Caki2 (cell line): ENCODE measurements at places on chromosomes 5 and 9. TPM values are rescaled to one million over a fixed set of nuclear protein-coding genes. Genes with fewer than 3 reads are reported as not detected.
A peak's percentile ranks its signal among the peaks of the same experiment; 100 is the strongest.

DNA sequence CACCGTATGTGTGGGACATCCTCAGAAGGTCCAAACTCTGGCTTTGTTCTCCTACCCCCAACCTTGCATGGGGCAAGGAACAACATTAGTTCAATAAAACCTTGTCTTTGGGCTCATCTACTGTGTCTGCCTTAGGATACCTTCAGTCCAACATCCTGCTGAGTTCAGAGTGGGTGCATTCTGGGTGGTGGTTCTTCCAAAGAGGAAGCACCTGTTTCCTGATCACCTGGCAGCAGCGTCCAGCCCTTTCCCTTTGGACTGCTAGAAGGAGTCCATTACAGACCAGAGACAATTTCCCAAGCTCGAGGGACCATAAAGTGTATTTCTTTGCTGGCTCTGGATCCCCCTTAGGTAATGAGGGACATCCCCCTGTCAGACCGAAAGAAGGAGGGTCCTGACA is 154.1 kb downstream of the SEMA6A start:
- no peak for DNase-seq

GRCh38 chr9:110537841-110538646 is 41.5 kb downstream of the SVEP1 start:
- DNase-seq, result no peak

DNA sequence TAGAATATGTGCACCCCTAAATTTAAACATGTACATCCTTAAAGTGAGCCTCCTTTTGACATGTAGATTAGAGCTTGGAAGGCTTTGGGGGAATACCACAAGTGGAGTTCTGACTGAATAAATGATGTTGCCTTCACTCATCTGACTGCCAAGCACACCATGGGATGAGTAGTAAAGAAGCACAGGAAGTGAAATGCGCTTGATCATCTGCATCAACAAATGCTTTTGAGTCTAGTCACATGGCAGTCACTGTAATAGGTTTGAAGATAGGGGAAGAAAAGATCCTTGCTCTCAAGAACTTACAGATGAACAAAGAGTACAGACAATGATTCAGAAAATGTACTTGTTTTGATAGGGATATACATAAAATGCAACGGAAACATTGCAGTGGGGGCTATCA is 62.0 kb upstream of the STARD4 start:
- no peak for DNase-seq

GRCh38 chr5:155898284-155898683 is 428.7 kb upstream of the SGCD start:
- DNase-seq, result no peak

GRCh38 chr5:167579693-167580055 is 711.8 kb upstream of the WWC1 start:
- DNase-seq, result no peak

GRCh38 chr5:143426437-143426991 is 23.0 kb upstream of the NR3C1 start:
- DNase-seq, result no peak

GRCh38 chr9:135890190-135891026 is 16.9 kb downstream of the CAMSAP1 start:
- DNase-seq, result no peak

- no peak for DNase-seq
These were observed 104.1 kb upstream of the TBC1D2 start for GRCh38 chr9:98359569-98359968.

GRCh38 chr9:109205526-109205925 is 38.5 kb upstream of the FRRS1L start:
- DNase-seq, result no peak

GRCh38 chr5:116442095-116442534 is 132.5 kb downstream of the SEMA6A start:
- peak; percentile 18 for DNase-seq

GRCh38 chr5:94517490-94518488 is 100.6 kb downstream of the KIAA0825 start:
- DNase-seq, result no peak

- no peak for DNase-seq
These were observed 4.3 kb upstream of the C7 start for GRCh38 chr5:40904994-40905306.

DNA sequence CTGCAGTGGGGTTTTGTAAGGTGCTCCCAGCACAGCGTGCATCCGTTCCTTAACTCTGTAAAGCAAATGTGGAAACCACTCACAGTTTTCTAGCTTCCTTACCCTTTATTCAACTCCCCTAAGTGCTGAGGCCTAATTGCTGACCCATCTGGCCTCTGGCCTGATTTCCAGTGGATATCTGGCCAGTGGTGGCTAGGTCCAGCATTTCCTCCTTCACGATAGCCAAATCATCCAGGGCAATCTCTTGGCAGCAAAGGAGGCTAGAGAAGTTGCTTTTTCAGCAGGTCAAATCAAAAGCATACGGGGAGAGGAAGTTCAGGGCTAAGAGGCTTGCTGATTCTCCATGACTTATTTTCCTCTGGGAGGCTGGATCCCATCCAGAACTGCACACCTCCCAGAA is 286.3 kb upstream of the VLDLR start:
- no peak for DNase-seq

GRCh38 chr5:103207011-103207410 is 51.6 kb upstream of the MACIR start:
- DNase-seq, result no peak

DNA sequence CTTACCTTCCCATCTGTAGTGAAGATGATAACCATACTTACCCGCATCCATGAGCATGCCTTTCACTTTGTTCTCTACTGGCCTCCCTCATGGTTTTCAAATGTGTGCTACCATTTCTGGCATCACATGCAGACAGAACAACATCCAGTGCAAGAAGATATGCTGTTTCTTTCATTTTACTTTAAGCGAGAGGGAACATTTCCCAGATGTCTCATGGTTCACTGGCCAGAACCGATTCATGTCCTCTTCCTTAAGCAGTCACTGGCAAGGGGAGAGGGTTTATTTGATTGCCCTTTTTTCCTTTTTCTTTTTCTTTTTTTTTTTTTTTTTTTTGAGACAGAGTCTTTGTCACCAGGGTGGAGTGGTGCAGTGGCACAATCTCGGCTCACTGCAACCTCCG is 37.7 kb downstream of the ARRDC3 start:
- DNase-seq, result peak; percentile 21

- peak; percentile 41 for DNase-seq
These were observed 44.5 kb upstream of the CDH6 start for GRCh38 chr5:31148959-31149475.

- DNase-seq, result no peak
These were observed 314.4 kb downstream of the GADD45G start for GRCh38 chr9:89919171-89919681.

DNA sequence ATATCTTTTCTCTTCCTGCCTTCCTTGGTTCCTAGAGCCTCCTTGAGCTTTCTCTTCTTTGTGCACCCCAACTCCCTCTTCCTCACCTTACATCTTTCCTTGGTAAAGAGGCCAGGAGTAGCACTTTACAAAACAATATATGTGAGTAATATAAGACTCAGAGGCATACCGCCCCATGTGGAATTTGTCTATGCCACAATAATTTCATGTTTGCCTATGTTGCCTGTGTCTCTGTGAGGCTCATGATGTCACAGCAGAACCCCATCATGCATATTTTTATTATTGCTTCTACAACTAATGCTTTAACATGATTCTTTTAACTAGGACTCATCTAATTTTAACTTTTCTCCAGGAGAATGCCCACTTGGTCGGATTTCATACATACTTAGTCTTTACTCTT is 15.0 kb upstream of the LVRN start:
- no peak for DNase-seq

SDHA gene
- total RNA-seq, result 81.3 and 93.4 TPM in 2 replicates

PRR16 gene
- total RNA-seq, result 2.2 and 4.5 TPM in 2 replicates

RXRA gene
- total RNA-seq, result 20.6 and 27.4 TPM in 2 replicates

RPL7A gene
- total RNA-seq, result 2,316 and 2,792 TPM in 2 replicates

GNAQ gene
- 12.4 and 37.2 TPM in 2 replicates for total RNA-seq
